ENCODE measurements at places on chromosomes 11 and 22. TPM values are rescaled to one million over a fixed set of nuclear protein-coding genes. Genes with fewer than 3 reads are reported as not detected.

The OR6A2 gene
- total RNA-seq = 0.05 TPM

The RPLP2 gene
- 1,055 TPM for total RNA-seq

The DCPS gene
- 12.2 TPM for total RNA-seq

The PRG3 gene
- not detected for total RNA-seq

The C11orf52 gene
- total RNA-seq = not detected

The FDXACB1 gene
- 2.0 TPM for total RNA-seq

GRCh38 chr11:26930518-26931247 is 63.2 kb upstream of the FIBIN start:
- DNase-seq = no peak

DNA sequence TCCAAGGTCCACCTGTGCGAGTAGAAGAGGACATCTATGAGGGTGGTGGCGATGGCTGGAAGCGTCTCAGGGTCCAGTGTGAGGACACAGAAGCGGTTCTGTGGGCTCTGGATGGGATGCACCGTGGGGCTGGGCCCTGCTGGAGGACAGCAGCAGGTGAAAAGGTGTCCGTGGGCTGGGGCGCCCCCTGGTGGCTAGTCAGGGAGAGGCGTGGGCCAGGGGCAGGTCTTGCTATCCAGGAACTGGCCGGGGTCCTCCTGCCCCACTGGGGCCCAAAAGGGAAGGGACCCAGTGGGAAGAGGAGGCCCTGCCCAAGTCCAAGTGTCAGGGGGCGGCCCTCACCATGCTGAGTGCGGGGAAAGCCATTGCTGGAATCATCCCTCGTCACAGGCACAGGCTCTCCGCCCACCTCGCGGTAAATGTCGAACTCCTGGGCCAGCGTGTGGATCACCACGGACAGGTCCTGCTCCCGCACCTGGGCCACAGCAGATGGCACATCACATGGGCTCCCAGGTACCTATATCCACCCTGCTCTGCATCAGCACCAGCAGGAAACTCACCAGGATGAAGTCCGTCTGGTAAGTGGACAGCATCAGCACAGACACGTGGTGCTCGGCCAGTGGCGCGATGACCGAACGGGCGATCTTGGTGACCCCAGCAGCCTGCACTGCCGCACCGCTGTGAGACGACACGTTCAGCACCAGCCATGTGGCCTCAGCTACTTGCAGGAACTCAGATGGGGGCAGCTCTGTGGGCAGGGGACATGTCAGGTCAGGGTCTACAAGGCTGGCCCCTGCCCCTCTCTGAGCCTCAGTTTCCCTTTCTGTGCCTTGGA is 2.3 kb downstream of the CASTOR1 start:
- DNase-seq = peak; percentile 74

- DNase-seq = no peak
Observed at GRCh38 chr11:123338997-123339752, 90.9 kb upstream of the GRAMD1B start.

- DNase-seq = no peak
Observed at GRCh38 chr22:30573594-30574094, 821 bp downstream of the GAL3ST1 start.

DNA sequence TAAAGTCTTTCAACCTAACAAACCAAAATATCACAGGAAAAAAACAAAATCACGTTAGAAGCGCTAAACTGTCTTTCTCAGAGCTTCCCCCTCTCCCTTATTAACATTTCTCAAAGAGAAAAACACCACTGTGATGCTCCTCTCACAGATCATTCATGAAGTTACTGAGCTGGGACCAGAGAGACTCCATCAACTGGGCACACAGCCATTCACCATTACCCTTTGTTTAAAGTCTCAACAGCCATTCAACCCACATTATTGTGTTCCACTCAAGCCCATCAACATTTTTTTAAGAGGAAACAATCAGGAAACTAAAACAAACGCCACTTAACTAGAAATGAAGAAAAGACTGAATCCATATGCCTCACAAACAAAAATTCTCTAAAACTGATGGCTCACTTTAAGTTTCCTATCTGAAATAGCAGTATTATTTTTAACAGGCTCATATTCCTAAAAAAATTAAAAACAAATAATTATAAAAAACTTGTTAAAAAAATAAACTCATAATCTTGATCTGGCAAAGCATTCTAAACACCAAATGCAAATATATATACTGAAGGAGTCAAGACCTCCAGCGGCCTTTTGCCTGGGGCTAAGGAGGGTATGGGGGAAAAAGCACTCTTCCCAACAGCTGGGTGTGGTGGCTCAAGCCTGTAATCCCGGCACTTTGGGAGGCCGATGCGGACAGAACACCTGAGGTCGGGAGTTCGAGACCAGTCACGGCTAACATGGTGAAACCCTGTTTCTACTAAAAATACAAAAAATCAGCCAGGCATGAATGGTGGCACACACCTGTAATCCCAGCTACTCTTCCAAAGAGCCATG is 14.0 kb downstream of the CELF1 start:
- DNase-seq = no peak

- no peak for DNase-seq
Observed at GRCh38 chr11:72652873-72653630, 21.2 kb downstream of the PDE2A start.

GRCh38 chr22:49827271-49827852 is 311 bp downstream of the BRD1 start:
- no peak for DNase-seq

- DNase-seq = no peak
Observed at GRCh38 chr22:49262167-49262566, 565.5 kb downstream of the BRD1 start.

GRCh38 chr11:68583041-68583446 is 101.3 kb upstream of the GAL start:
- no peak for DNase-seq

DNA sequence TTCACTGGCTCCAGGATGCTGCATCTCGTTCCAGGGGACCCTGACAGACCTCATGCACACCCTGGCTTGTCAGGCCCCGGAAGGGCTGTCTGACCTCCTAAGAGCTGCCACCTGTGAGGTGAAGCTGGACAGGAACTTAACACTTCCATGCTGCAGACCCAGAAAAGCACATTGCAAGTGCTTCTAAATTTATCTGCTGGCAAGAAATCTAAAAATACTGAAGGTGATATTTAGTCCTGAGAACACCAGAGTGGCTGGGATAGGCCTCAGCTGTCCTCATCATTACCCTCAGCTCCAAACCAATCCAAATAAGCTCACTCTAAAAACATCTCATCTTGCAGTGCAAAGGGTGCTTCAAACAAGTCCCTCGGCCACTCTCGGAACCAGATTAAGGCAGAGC is 46.7 kb downstream of the ABTB2 start:
- DNase-seq = no peak

- DNase-seq = no peak
Observed at GRCh38 chr11:30605036-30605605, 19.0 kb upstream of the MPPED2 start.

- DNase-seq = no peak
Observed at GRCh38 chr11:119918347-119918746, 189.3 kb upstream of the NECTIN1 start.

DNA sequence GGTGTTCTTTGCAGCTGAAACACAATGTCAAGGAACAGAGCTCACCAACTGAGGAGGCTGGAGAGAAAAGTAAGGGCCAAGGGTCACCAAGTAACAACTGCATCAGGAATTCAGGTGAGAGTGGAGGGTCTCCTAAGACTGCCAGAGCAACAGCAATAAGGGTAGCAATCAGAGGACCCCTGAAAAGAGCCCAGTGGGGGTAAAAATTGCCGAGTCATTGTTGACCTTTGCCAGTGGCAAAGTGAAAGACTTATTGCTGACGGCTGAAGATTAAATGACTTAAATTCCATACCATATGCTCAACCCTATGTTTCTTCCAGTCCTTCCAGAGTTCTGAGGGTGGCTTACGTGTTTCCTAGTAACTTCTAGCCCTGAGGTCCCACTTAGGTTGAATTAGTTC is 51.9 kb upstream of the ARHGAP42 start:
- no peak for DNase-seq

DNA sequence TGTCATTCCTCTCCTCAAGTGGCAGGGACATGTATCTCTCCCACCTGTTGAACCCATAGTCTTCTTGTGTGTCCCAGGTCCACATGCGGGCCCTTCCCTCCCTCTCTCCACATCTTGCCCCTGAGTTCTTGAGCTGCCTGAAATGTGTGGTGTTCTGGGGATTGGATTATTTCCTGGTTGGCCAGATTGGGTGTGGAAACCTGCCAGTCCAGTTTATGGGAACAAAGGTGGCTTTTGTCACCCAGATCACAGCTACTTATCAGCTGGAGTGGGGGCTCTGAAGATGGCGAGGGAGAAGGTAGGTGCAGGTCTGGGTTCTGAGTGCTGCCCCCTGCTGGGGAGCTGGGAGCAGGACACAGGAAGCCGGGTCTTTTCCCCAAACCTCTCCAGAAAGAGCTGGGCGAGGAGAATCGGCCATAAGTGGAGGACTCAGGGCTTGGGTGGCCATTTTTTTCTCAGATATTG is 14.2 kb downstream of the DTX4 start:
- peak; percentile 76 for DNase-seq

GRCh38 chr11:15072551-15073143 is 746 bp upstream of the CALCB start:
- no peak for DNase-seq

- DNase-seq = peak; percentile 78
Observed at GRCh38 chr11:116499396-116500003, 273.3 kb downstream of the BUD13 start.

DNA sequence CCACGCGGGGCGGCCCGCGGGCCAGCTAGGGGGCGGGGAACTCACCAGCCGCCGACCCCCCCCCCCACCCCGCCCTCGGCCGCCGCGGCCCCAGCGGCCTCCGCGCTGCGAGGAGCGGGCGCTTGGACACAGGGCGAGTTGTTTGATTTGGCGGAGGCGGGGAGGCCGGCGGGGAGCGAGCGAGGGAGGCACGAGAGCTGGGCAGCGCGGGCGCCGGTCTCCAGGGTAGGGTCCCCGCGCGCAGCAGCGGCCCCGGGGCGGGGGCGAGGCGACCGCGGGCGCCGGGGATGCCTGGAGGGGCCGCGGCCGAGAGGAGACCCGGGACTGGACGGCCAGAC is 64.4 kb downstream of the NAV2 start:
- DNase-seq = no peak

DNA sequence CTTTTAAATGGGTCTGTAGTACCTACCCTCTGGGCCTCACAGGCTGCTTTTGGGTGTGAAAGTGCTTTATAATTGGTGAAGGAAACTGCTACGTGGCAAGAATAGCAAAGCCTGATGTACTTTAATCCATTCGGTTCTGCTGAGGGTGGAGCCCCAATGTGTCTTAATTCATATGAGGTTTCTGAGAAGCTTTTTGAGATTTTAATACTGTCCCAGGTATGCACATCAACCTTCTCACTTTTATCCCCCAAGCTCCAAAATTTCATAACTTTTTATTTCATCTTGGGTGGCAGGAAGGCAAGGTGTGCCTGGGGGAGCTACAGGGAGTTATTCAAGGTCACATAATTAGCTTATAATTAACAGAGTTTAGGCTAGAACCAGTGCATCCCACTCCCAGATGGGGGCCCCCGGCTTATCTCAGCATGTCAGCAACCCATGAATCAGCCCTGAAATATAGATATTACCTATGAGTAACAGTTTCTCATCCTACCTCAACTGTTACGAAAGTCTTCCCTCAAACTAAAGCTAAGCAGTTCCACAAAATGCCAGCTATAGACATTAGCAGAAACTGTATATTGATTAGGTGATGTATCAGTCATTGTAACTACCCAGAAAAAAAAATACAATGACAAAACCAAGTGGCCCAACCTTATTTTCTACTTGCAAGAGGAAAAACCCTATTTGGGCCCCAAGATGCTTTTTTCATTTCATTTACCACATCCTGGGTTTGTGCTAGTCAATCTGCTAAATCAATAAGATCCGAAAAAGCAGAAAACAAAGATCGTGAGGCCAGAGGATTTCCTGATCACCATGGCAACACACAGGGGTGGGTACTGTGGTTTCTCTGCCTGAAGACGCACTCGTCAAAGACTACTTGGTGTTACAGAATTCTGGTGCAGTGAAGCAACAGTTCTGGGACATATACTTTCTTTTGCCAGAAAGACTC is 26.7 kb downstream of the CD44 start:
- peak; percentile 81 for DNase-seq

- no peak for DNase-seq
Observed at GRCh38 chr11:126948563-126948962, 52.0 kb downstream of the KIRREL3 start.

- no peak for DNase-seq
Observed at GRCh38 chr11:68028802-68029545, 1.5 kb upstream of the NDUFS8 start.

DNA sequence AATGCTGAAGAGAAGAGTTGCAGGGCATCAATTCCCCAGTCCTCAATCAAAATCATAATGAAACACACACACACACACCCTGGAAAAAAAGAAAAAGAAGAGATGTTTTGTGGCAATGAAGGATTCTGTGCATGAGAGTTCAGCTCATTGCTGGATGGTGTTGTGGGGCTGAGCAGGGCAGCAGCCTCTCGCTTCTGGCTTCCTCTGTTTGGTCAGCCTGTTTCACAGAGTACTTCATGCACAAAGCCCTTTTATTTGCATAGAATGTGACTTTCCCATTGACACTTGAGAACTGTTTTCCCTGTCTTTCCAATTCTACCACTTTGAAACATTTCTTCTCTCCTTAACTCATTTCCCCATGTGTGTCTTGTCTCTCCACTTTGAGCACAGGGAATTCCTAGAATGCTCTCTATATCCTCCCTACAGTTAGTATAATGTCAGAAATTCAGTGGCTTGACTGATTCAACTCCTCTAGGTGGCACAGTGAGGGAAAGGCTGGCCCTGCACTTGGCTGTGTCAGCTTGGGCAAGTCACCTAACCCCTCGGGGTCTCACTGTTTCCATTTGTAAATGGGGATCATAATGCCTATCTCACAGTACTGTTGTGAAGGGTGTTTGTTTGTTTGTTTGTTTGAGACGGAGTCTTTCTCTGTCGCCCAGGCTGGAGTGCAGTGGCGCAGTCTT is 25.4 kb upstream of the BSX start:
- DNase-seq = peak; percentile 17

- DNase-seq = no peak
Observed at GRCh38 chr11:36015799-36016198, 71.9 kb downstream of the LDLRAD3 start.

GRCh38 chr11:132992838-132993631 is 539.3 kb downstream of the OPCML start:
- peak; percentile 2 for DNase-seq

GRCh38 chr22:33036881-33037280 is 21.3 kb downstream of the SYN3 start:
- DNase-seq = no peak
